ENCODE measurements at places on chromosomes 3 and 15. TPM values are rescaled to one million over a fixed set of nuclear protein-coding genes. Genes with fewer than 3 reads are reported as not detected.
A peak's percentile ranks its signal among the peaks of the same experiment; 100 is the strongest.

GPR156 gene
- total RNA-seq: not detected

ARL8B gene
- 36.0 TPM for total RNA-seq

OR4M2 gene
- not detected for total RNA-seq

ERC2 gene
- total RNA-seq: not detected

FAM3D gene
- not detected for total RNA-seq

DNA sequence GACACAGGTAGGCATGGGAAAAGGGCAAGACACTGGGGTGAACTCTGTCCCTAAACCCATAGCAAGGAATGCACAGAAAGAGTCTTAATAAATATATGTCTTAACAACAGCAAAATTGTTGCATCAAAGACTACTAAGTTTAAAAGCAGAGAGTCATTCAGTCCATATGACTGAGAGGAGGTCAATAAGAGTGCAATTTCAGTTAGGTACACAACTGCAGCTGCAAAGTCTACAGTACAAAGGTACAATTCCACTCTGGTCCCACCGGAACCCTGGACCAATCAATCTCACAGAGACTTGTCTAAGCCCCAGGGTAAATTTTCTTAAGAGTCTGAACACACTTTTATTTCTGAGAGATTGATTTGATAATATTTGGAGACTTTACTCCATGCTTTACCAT lies 6.9 kb downstream of the CP start:
- H3K27ac ChIP-seq: no peak overlapping the region
- DNase-seq: no peak
- no peak overlapping the region for H3K4me3 ChIP-seq
- H3K4me1 ChIP-seq: no peaks in the 10 kb centered on the region
- H3K36me3 ChIP-seq: no peaks in the 10 kb centered on the region

- peaks cover 44% of the 10 kb centered on the region for H3K27me3 ChIP-seq
- no peak overlapping the region for H3K4me3 ChIP-seq
- H3K4me1 ChIP-seq: peaks cover 22% of the 10 kb centered on the region
- no peaks in the 10 kb centered on the region for H3K36me3 ChIP-seq
Observed at GRCh38 chr3:53159156-53160060, 1.6 kb upstream of the PRKCD start.

DNA sequence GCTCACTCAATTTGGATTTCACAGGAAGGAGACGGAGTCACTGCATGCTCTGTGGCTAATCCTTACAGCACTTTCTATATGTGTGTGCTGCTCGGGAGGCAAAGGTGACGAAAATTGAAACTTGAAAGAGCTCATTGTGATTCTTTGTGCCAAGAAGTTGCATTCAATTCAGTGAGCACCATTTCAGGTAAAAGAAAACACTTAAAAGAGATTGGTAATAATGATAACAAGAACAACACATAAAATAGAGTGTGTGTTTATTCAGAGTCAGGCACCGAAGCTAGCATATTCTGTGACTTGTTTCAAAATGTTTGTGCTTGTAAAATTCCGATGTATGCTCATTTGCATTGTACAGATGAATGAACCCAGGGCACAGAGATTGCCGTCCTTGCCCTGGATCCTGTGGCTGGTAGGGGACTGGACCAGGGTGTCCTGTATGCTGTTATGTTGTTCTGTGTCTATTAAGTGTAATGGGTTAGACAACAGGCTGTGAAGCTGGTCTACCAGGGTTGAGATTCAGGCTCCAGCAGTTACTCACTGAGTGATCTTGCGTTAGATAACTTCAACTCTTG lies 193.3 kb upstream of the PROK2 start:
- H3K27me3 ChIP-seq: no peaks in the 10 kb centered on the region
- peaks cover 2% of the 10 kb centered on the region for H3K36me3 ChIP-seq
- H3K4me1 ChIP-seq: peaks cover 51% of the 10 kb centered on the region
- H3K27ac ChIP-seq: peak overlapping the region; percentile 82

DNA sequence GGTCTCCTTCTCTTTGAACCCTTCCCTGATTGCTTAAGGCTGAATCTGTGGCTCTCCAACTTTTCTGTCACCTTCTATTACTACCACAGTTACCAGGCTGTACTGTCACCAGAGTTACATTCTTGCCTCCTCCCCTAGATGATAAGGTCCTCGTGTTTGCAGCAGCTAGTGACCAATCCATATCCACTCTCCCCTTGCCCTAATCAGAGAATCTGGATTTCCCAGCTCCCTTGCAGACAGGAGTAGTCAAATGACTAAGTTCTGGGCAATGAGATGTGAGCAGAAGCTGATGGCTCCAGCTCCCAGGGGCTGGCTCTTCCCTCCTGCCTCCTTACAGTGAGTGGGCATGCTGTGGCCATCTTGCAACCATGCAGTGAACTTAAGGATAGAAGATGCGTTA lies 95.4 kb upstream of the VGLL4 start:
- no peak overlapping the region for H3K27ac ChIP-seq
- peaks cover 4% of the 10 kb centered on the region for H3K27me3 ChIP-seq
- H3K4me3 ChIP-seq: no peak overlapping the region
- no peaks in the 10 kb centered on the region for H3K36me3 ChIP-seq
- no peak for DNase-seq

DNA sequence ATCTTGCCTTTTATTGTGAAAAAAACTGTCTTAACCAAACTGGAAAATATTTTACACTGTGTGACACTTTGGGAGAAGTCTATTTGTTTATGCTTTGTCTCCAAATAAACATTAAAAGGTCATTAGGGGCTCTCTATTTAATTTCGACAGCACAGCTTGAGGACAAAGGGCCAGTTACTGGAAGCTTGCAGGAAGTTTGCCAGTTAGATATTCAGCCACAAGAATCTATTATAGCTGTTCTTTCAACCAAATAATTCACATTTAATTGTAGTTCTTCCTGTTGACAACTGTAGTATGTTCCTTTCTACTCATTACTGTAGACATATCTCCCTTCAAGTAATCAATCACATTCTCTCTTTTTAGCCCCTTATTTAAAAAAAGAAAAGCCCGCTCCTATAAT lies 6.1 kb downstream of the CP start:
- H3K4me1 ChIP-seq: no peaks in the 10 kb centered on the region
- peaks cover 18% of the 10 kb centered on the region for H3K27me3 ChIP-seq
- H3K36me3 ChIP-seq: no peaks in the 10 kb centered on the region
- DNase-seq: no peak

DNA sequence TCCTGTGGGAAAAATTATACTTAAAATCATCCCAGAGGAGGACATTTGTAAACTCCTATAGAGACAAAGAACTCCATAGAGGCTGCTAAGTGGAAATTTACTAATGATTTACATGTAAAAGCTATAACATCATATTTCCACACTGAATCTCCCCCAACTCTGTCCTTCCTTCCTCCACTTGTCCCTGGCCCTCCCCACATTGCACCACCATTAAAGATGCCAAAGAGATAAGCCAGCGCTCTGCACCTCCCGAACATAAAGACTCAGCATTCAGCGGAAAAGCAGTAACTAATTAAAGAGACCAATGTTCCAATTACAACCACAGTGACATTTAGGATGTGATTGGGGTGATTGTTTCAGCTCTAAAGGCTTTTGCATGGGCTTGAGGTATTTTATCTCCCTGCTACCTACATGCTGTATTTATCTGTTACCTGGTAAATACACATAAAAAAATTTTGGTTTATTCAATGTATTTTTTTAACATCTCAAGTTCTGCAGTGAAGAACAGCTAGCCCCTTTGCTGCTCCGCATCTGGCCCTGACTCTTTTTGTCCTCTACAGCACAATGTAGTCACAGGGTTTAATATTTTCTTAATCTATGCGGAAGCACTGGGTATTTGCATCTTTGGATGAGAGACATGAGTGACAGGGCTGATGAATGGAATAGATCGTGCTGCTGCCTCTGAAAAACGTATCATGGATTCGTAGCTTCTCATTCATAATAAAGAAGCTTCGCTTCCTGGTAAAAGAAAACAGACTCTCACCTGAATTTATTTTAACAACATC lies 35.3 kb upstream of the B3GNT5 start:
- DNase-seq: no peak
- H3K27me3 ChIP-seq: no peaks in the 10 kb centered on the region
- peaks cover 7% of the 10 kb centered on the region for H3K4me1 ChIP-seq
- no peak overlapping the region for H3K27ac ChIP-seq
- no peak overlapping the region for H3K4me3 ChIP-seq

Data from activated CD8-positive, alpha-beta memory T cell treated with anti-CD3 and anti-CD28 coated beads, Interleukin-2, amount 10 ng/mL, durations not matched to agents 7 days and 5 days (primary cell).